ENCODE measurements at places on chromosomes 7 and 10.

DNA sequence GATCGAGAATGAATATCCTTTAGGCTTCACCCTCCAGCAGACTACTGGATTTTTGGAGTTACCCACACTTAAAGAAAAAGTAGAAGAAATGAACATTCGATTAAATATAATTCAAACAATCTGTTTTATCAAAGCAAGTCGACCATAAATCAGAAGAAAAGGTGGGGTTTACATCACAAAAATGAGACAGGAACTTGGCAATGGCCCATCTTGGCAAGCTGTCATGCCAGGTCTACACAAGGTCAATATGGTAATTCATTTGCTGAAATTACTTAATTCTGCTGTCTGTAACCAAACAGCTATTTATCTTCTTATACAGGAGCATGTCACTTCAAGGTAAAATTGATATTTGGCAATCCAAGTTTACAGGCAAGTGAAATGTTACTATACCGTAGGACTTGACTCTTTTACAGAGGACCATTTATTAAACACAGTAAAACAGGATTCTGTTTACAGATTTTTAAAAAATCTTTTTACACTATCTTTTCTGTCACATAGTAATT is 640.6 kb upstream of the NRP1 start:
- DNase-seq, result no peak

- no peak for DNase-seq
These were observed 54.7 kb downstream of the HSPA12A start for GRCh38 chr10:116687633-116688032.

DNA sequence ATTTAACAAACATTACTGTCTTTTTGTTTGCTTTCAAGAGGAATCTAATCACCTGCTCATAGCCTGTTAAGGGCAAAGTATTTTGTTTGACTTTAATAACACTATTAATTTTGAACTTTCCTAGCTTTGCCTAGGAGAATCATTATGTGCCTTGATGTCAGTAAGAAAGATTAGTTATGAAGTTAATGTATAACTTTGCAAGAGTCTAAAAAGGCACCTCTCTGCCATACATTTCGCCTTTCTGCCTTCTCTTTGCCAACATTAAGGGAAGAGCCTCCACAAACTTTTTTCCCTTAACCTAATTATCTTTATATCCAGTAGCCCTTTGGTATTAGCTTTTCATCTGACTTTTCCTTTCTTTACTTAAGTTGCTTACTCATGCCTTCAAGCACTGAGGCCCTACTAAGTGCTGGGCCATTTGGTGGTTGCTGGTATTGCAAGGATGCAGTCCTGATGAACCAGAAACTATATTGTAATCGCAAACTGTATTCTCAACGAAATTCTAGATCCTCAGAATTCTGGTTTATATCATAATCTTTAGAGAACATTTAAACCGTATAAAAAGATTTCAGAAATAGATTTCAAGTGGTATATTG is 108.5 kb downstream of the SND1 start:
- DNase-seq, result no peak

DNA sequence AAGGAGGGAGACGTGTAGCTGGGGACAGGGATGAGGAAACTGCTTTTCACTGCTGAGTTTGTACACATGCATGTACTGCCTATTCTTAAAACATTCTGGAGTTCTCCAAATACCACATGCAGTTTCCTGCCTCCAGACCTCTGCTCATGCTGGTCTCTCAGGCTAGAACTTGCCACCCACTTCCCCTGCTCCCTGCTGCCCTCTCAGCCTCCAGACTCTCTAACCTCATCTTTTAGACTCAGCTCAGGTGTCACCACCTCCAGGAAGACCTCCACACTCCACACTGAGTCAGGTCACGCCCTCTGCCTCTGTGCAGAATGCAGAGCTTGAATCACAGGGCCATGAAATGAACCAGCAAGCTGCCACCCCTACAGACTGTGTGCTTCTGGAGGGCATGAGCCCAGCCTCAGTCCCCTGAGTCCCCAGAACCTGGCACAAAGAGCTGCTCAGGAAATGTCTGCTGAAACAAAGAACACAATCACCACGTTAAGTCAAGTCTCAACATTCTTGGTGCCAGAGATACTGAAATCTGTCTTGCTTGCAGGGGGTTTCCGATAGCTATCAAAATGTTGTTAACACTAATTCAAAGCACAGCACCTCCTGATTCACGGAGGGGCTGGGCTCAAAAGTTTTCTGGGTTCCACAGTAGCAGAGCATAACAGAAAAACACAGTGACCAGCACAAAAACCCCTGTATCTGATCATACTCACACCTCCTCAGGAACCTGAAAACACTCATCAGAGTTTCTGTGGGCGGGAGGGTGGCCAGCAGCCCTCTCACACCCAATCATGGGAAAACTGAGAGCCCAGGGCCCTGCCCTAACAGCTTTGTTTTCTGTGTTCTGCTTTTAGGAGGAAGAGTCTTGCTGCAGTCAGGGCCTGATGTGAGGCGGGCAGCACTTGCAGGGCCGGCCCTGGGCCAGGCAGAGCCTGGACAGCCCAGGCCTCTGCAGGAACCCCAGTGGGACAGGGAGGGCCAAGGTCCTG is 21.1 kb downstream of the FAM53B start:
- DNase-seq, result peak; percentile 76
